Thoracic aorta (tissue), 2 donors: ENCODE measurements at places on chromosomes 1 and 21.

DNA sequence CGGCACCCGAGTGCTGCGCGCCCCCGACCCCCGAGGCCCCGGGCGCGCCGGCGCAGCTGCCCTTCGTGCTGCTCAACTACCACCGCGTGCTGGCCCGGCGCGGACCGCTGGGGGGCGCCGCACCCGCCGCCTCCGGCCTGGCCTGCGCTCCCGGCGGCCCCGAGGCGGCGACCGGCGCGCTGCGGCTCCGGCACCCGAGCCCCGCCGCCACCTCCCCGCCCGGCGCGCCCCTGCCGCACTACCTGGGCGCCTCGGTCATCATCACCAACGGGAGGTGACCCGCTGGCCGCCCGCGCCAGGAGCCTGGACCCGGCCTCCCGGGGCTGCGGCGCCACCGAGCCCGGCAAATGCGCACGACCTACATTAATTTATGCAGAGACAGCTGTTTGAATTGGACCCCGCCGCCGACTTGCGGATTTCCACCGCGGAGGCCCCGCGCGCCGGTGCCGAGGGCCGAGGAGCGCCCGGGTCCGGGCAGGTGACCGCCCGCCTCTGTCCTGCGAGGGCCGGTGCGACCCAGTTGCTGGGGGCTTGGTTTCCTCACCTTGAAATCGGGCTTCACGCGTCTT is 49.0 kb downstream of the SIM2 start:
- DNase-seq, result no peak

DNA sequence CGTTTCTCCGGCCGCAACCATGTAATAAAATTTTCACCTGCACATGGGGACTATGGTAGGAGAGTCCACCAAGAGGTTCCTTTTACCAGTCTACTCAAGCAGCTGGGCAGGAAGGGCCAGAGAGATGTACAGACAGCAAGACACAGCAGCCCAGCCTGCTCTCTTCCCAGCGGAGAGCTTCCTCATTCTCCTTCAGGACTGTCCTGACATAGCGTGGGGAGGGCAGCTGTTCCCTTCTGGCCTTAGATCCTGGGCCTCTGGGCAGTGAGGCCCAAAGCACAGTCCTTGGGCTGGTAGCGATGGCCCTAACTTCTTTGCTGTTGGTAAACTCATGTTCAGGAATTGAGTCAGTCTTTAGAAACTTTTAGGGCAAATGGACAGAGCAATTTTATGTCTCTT is 89.1 kb downstream of the BCAR3 start:
- DNase-seq, result no peak

- no peak for DNase-seq
Measured at GRCh38 chr1:160877221-160877620, 7.8 kb downstream of the ITLN1 start.

- no peak for DNase-seq
Measured at GRCh38 chr21:40976198-40977109, 129.5 kb upstream of the DSCAM start.

GRCh38 chr1:16717336-16718098 is 22.8 kb upstream of the RNU1-4 start:
- no peak for DNase-seq

- DNase-seq, result no peak
Measured at GRCh38 chr1:147853391-147853790, 49.2 kb upstream of the GJA8 start.

DNA sequence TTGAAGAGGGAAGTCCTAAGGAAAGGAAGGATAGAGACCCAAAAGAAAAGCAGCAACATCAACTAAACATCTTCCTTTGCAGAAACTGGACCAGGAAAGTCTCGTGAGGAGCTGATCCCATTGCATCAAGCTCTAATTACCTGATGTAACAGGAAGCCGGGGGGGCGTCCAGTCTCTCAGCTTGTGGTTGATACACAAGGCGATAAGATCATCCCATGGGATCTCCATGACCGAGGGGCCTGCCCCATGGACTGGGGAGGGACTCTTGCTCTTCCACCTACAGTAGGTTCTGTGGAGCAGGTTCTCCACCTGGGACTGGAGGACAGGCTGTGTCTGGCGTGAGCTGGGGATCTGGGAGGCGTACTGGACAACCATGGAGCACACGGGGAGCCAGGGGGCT is 14.8 kb upstream of the LSS start:
- no peak for DNase-seq

DNA sequence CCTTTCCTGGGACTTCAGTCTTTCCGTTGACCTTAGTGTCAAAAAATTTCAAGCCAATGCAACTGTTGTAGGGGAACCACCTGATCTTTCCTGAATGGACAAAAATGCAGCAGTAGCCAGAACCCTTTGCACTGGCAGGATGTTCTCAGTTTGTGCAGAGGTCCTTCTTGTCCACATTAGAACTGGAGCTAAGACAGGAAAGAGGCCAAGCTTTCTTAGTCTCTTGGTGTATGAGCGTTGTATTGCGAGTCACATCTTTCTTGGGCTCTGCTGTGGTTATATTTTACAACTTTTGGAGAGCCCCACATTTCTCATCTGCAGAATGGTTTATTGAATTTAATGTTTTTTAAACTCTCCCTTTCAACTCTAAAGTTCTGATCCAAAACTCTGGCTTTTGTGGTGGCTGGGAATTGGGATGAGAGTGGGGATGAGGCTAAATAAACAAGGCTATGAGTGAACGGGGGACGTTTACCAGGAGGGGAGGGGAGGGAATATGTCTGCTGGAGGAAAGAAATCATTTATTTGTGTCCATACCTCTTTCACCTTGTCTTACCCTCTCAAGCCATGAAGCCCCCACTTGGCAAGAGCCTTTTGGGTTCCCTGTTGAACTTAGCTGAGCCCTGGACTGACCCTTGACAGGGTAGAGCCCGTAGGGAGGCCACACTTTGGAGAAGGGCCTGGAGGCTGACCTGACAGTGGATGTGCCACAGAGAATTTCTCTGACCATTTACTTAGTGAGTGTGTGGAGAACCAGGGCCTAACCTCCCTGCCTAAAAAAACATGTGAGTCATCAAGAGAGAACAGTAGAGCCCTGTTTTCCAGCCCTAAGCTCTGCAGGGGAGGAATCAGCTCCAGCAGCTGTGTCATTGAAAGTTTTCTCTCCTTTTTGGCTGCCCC is 586 bp downstream of the CHI3L2 start:
- DNase-seq, result no peak

- DNase-seq, result no peak
Measured at GRCh38 chr1:3904843-3905185, 4.7 kb upstream of the C1orf174 start.
